ENCODE measurements at places on chromosomes 4 and X.
A peak's percentile ranks its signal among the peaks of the same experiment; 100 is the strongest.

DNA sequence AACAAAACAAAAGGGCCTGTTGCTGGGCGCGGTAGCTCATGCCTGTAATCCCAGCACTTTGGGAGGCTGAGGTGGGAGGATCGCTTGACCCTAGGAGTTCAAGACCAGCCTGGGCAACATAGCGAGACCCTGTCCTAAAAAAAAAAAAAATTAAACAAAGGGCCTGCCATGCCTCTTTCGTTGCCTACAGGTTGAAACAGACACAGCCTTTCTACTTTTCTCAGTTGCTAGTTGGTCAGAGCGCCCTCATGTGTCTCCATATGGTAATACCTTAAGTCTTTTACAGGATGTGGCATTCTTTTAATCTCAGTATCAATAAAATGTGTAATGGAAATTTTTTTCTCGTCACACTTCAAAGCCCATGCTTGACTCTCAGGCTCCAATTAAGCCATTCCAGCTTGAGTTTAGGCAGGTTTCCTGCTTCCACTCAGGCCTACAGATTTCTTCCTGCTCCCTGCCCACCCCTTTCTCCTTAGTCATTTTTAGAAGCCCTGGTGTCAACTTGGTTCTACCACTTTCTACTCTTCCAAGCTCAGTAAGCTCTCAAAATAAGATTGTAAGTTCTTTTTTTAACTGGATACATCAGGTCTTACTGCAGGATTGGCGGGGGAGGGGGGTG is 4.6 kb upstream of the SOWAHD start:
- peak; percentile 21 for DNase-seq

DNA sequence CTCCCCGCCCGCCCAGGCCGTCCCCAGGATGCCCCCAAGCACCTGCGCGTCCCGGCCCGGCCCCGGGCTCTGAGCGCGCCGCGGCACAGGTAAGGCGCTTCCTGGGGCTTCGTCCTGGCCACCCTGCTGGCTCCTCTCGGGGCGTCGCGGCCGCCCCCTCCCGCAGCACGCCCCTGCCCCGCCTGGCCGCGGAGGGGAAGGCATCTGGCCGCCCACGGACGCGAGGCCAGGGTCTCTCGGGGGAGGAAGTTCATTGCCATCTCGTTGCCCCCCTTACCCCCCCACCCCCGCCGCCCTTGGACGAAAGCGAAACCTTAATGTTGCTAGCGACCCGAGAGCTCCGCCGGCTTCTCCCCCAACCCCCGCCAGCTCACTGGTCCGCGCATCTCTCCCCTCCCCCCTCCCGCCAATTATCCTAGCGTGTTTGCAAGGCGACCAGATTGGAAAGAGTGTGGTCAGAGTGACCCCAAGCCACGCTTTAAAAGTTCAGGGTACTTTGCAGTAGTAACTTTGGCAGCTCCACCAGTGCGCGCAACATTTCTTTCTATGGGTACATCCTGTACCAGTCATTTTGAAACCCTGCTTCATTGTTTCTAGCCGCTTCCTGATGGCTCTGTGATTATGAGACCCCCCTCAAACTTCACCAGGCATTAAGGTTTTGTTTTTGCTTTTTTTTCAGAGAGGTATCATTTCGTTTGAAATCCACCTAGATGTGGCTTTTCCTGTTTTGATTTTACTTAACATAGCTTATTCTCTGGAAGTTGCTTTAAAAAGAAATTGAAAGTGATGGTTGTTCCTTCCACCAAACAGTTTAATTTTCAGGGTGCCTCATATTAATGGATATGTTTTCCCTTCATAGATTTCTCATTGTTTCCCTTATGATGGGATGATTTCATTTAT is 626 bp downstream of the TBC1D1 start:
- no peak for DNase-seq

DNA sequence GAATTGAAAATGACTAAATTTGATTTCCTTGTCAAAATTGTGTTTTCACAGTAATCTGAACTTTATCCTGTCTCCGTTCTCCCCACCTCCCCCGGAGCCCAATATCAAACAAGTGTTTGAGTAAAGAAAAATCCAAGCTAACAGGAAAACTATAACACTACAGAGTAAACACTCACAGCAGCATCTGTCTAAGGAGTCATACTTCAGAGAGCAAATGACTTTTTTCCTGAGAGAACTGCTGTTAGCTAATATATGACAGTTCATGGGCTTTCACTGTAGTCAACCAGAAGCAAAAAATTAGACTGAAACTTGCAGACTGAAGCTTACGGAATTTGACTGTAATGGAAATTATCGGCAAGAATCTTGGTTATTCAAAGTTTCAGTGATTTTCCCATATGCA is 321.7 kb downstream of the ANKRD50 start:
- DNase-seq = no peak

DNA sequence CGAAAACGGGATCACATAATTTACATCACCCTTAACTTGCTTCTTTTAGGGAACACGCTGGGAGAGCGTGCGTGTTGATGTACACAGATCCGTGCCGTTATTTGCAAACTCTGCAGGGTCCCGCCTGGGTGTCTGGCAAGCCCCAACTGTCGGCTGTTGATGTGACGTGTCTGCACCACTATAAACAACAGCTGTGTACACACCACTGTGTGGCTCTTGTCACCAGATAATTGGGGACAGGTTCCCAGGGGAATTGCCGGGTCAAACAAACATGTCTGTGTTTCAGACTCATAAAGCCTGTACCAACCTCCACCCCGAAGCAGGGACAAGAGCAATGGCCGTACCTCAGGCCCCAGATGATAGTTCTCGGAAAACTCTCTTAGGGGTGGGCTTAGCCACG is 105.0 kb upstream of the AFAP1 start:
- DNase-seq = no peak

GRCh38 chr4:3472411-3473141 is 9.5 kb downstream of the DOK7 start:
- no peak for DNase-seq

GRCh38 chr4:77917075-77917474 is 54.4 kb downstream of the MRPL1 start:
- DNase-seq = no peak

DNA sequence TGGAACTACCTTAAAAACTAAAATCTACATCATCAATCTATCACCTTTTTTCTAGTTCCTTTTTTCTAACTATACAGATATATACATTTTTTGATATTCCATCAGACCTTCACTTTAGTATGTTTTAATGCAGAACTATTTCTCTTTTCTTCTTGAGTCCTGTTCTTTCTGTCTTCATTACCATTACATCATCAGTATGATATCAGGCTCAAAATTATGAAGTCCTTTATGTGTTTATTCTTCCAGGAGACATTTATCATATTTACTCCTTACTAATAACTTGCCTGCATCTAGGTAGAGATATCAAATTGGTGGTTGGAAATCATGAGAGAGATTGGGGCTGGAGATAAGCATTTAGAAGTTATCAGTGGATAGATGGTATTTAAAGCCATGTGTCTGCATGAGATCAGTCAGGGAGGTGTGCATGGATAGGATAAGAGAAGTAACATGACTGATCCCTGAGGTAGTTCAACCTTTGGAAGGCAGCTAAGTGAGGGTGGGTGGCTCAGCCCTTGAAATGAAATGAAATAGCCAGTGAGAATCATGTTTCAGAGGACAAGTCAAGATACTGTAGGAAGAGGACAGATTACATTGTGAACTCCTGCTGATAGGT is 43.1 kb downstream of the MRPL1 start:
- DNase-seq = no peak

- DNase-seq = no peak
These were observed 86.0 kb downstream of the PAK3 start for GRCh38 chrX:111181951-111182350.

- no peak for DNase-seq
These were observed 46.2 kb upstream of the TRPC3 start for GRCh38 chr4:121998024-121998423.

GRCh38 chr4:143118663-143119062 is 66.1 kb upstream of the USP38 start:
- DNase-seq = no peak

- DNase-seq = no peak
These were observed 776.0 kb downstream of the GLUD2 start for GRCh38 chrX:121823406-121823805.

DNA sequence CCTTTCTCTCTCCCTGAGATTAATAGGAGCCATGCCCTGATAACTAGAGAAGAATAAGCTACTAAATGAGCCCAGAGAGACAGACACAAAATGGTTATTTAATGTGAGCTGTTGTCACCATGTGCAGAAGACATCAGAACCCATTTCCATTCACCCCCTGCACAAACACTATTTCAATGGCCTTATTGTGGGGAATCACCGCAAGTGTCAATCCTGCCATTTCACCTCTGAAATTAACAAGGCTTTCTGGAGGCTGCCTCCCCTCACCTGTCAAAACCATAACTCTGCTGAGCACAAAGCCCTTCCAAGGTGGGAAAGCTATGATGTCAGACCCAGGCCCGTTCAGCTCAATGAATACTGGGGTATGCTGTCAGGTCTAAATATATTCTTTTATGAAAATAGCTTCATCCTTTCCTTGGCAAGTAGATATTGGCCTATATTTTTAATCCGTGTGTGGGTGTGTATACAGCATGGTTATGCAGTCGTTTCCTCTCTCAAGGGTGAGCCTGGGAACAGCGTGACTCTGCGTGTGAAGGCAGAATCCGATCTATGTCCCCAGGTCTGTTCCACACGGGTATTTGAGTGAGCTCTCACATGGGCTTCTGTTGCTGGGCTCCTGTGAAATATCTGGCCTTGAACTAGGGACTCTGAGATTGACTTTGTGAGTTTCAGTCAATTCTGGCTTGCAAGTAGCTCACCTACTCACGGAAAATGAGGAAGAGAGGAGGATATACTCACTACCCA is 266.3 kb downstream of the FBXW7 start:
- no peak for DNase-seq

DNA sequence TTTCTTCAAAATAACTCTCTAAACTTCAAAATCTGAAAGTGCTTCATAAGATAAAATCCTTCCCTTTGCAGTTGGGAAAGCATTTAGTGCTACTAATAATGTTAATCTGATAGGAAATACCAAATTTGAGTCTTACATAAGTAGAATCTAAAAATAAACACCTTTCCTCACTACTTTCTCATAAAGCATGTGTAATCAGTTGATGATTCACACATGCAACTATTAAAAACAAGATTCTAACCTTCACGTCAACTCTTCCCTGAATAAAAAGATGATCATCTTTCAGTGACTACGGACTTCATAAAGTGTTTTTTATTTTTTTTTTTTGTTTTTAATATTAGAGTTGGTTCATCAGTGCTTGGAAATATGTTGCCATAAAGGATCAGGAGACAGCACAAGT is 172.6 kb downstream of the ACTRT1 start:
- DNase-seq = no peak

DNA sequence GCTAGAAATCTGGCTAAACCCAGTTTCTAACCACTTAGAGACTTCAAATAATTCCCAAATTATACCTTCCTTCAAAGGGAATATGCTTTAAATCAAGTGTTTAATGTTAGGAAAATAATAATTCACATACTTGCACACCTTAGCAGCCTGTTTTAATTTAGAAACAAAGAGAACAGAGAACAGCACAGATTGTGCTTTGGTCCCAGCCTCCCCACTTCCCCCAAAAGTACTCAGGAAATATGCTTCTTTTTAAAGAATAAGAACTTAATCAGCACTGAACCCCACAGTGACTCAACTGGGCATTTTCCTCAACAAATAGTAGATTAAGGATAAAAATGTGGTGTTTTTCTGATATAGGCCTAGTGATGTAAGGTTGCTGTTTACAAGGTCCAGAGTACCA is 295.8 kb downstream of the GBA3 start:
- no peak for DNase-seq

Measured in fibroblast of the conjunctiva (primary cell).